IPS DF 6.9 (cell line): ENCODE measurements at places on chromosomes 5 and 9.

DNA sequence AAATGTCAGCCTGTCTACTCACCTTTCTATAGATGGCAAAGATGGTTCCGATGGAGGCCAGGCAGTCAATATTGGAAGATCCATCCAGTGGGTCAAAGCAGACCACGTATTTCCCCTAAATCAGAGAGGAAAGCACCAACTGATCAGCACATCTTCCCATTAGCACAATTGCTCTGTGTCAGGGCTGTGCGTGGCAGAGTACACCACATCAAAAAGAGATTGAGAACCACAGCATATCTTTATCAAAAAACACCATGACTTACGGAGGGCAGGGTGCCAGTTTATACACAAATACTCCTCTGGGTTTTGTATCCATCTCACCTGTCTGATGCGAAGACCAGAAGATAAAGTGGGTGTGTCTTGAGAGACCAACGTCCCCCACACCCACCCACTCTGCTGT lies 9.1 kb downstream of the FBP2 start:
- DNase-seq: no peak

DNA sequence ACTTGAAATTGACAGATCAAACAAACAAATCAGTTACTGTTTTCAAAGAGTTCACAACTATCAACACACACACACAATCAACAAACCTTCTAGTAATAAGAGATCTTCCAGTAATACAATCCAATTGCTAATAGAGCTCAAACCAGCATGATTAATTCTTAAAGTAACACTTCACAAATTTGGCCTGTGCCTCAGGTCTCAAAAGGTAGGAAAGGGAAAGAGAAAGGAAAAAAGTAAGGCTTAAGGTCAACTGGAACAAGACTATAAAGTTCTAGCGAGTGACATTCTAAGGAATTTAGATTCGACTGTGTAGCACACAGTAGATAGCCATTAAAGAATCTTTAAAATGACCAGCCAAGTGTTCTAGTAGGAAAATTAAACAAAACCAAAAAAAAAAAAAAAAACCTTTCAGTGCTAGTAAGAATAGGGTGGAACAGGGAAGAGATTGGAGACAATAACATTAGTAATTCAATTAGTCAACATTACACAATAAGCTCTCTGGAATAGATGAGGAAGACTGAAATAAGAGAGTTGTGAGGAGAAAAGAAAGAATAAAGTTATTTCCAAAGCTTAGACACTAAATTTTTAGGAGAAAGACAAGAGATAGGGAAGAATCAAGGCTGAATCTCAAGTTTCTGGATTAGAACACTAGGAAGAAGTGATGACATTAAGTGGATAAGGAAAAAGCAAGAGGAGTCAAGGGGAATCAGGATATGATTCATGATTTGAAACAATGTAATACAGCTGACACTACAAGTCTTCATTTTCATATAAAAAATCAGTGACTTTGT lies 86.1 kb downstream of the FBXL17 start:
- no peak for DNase-seq

GRCh38 chr5:128432913-128433440 lies 105.1 kb downstream of the FBN2 start:
- DNase-seq: no peak

GRCh38 chr5:39531306-39531705 lies 106.5 kb upstream of the DAB2 start:
- DNase-seq: no peak

- DNase-seq: no peak
These were observed 197.0 kb downstream of the AOPEP start for GRCh38 chr9:94923326-94924089.

GRCh38 chr9:31519826-31520225 lies 864.6 kb upstream of the ACO1 start:
- no peak for DNase-seq

- no peak for DNase-seq
These were observed 1111.1 kb downstream of the TAF11L14 start for GRCh38 chr5:18745042-18745987.
